DMS 273 treated with DMSO at 0.1 percent for 48 hours (cell line): ENCODE measurements at places on chromosomes 2 and 18.

GRCh38 chr2:196233021-196233804 is 61.8 kb upstream of the STK17B start:
- no peak for DNase-seq

GRCh38 chr18:64037812-64038414 is 68.0 kb downstream of the SERPINB8 start:
- peak; percentile 6 for DNase-seq

DNA sequence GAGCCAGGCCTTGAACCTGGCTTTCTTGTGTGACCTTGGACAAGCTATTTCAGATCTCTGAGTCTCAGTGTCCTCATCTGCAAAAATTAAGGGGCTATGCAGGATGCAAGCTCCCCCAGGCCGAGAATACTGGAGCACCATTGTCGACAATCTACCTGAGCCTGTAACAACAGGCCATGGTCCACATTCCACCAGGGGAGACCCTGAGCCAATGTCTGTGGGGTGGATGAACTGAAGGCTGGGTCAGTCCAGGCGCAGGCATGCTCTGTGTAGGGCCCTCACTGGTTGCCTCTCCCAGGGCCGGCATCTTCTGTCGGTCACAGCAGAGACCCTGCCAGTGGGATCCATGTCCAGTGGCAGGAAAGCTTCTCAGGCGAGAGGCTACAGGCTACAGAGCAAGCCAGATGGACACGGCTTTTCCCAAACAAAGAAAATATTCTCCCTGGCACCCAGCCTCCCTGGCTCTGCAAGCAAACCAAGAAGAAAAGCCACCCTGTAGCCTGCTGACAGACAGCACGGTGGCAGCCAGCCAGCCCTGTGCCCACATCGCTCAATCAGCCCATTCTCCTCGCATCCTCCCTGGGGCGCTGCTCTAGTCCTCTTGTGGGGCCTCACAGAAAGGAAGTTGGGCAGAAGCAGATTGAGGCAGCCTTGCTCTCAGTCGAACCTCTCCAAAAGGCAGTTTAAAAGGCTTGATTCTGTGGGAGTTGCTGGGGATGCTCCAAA is 48.7 kb upstream of the FZD7 start:
- DNase-seq, result peak; percentile 77

DNA sequence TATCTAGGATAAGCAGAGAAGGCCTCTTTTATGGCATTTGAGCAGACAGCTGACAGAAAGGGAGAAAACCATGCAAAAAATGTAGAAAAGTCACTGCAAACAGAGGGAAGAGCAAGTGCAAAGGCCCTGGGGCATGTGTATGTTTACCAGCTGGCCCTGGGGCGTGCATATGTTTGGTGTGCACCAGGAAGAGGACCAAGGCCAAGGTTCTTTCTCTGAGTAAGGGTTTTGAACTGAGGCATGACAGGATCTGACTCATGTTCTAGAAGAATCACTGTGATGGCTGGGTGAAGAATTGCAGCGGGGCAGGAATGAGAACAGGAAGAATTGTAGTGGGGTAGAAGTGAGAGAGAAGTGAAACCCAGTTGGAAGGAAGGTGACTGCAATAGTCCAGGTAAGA is 69.6 kb downstream of the STEAP3 start:
- DNase-seq, result no peak

DNA sequence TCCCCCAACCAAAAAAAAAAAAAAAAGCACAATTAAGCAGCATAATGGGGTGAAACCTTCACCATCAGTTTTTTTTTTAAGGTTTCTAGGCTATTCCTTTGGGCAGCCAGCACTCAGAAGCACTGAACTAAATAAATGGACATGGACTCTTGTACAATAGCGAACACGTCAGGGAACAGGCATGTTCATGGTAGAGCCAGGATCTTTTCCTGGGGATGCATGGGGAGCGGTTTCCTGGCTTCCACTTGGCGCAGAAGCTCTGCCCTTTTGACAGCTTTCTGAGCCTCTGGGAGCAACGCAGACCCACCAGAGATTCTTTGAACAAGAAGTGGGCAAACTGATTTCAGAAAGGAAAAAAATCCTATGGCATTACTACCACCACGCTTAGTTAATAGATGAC is 35.0 kb downstream of the ALPK2 start:
- DNase-seq, result no peak

DNA sequence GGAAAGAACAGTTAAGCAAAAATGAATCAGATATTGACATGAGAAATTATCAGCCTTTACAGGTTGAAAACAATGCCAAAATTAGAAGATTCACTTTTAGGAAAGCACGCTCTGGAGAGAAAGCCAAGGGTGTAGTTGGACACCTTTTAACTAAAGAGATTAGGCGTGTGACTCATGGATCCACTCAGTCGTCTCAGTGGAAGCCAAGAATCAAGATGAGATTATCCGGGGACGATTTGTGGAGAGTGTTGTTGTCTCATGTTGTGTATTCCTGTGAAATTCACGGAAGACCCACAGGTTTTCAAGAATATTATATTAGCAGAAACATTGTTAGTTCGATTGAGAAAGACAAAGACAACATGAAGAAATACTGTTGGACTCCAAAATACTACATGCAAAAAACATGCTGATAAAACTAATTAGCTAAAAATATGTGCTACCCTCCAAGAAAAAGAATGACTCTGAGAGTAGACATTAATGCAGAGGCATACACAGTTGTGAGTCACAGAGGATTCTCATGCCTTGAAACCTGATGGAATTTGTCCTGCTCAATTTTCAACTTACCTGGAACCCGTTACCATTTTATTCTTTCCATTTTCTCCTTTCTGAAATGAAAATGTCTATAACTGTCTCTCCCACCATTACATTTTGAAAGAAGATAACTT is 192.1 kb upstream of the RND3 start:
- no peak for DNase-seq

DNA sequence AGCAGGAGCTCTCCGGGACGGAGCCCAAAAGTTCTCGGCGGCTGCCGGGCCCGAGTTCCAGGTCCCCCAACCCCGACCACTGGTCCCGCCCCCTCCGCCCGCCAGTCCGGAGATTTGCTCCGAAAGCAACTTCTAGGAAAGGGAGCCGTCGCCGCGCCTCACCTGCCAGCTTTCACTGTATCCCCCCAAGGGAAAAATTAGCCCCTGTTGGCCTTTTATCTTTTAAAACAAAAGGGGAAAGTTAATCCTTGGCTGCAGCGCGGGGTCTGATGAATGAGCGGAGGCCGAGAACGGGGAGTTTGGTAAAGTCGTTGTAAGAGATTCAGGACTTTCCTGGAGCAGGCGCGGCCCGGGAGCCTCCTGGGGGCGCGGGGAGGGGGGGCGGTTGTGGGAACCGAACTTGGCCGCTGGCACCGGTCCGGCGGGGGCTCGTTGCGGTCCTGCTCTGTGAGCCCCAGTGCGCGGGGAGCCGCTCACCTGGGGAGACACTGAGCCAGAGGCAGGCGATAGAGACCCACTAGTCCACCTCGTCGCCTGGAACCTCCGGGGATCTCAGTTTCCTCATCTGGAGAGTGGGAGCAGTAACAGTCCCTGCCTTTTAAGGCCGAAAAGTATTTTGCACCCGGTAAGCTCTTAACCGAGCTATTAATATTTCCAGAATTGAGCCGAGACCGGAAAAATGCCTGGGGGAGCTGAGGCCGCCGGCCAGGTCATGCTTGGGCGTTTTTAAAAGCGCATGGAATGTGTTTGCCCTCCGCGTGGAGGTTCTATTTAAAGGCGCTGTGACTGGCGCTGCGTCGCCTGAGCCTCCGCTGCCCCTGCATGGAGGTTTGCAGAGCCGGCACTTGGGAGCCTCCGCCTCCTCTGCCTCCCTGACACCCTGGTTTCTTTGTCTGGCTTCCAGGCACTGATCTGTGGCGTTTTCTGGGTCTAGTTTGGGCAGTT is 1.1 kb downstream of the EFHD1 start:
- no peak for DNase-seq

DNA sequence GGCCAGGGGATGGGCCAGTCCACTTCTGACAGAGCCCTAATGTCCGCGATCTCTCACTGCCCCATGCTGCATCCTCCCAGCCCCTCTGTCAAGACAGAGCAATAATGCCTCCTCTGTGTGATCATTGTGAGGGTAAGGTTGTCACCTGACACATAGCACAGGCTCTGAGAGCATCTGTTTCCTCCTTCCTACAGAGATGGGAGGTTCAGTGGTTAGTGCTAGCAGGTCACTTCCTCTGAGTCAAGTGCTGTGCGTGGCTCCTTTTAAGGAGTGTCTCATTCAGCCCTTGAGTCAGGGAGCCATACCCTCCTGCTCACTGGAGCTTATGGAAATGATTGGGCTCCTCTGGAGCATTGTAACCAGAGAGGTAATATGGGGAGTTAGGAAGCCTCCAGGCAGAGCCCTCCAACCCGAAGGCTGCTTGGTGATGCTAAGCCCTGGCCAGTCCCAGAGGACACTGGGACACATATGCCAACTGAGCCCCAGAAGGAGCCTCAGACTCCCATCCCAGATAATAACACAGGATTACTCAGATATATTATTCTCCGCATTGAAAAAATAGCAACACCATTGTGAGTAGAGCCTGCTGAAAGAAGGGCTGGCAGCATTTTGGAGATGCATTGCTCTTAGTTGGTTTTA is 189.0 kb downstream of the GALNT1 start:
- no peak for DNase-seq

DNA sequence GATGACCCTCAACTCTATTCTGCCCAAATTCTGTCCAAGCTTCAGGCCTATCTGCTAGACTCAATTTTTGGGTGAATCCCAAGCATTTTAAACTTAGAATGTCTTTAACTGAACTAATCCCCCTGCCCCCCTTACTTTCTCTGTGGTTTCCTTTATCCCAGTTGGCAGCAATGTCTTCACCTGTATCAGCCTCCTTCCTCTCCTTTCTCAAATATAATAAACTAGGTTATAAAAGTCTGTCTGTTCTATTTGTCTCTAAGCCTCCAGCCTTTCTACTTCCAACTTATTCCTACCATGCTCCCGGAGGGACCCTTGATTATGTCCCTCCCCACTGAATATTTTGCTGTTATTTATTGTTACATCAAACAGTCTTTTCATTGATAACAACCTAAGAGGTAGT is 375.5 kb upstream of the TRIB2 start:
- DNase-seq, result no peak

- DNase-seq, result no peak
These were observed 29.9 kb upstream of the FBLN7 start for GRCh38 chr2:112108178-112108832.

DNA sequence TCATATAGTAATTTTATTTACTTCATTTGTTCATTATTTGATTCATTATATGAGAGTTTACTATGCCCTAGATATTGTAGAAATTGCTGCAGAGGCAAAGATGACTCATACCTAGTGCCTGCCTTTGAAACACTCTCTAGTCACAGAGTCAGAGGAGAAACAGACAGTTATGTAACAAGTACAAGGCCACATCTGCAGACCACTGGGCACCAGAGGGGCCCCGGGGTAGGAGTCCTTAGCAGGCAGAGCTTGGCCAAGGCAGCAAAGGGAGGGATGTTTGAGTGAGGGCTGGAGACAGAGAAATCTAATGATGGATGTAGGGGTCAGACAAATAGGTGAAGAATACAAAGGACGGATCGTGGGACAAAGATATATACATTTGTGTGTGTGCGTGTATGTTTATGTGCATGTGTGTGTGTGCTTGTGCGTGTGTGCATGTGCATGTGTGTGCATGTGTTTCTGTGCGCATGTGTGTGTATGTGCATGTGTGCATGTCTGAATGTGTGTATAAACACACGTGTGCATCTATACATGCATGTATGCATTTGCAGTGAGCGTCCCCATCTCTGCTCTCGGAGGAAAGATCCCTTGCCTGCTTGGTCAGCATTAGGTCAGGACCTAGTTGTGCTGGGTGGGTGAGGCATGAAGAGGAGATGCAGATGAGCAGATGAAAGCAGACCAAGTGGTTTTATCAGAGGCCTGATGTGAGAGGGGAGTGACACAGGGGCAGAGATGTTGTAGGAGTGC is 170.6 kb upstream of the MYT1L start:
- no peak for DNase-seq

GRCh38 chr2:12857891-12858290 is 141.2 kb downstream of the TRIB2 start:
- no peak for DNase-seq

- DNase-seq, result no peak
These were observed 207.6 kb upstream of the TANK start for GRCh38 chr2:160952464-160953254.

DNA sequence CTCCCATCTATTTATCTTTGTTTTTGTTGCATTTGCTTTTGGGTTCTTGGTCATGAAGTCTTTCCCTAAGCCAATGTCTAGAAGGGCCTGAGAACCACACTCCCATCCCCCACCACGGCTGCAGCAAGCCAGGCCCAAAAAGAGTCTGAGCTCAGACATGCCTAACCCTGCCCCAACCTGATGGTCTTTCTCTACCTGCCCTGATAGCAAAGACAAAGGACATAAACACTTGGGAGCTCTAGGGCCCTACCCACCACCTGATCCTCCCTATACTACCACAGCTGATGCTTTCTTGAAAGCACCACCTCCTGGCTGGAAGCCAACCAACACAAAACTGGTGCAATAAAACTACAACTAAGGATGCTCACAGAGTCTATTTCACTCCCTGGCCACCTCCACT is 233.4 kb downstream of the WDR7 start:
- DNase-seq, result no peak

DNA sequence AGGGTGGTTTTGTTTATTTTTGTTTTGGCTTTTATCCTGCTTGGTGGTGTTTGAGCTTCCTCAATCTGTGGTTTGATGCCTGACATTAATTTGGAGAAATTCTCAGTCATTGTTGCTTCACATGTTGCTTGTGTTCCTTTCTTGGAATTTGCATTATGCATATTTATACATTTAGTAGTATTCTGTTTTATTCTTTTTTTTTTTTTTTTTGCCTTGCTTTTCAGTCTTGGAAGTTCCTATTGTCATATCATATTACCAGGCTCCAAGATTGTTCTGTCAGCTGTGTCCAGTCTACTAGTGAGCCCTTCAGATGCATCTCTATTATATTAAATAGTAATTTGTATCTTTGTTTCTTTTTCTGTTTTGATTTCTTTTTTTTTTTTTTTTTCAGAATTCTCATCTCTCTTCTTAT is 77.0 kb downstream of the EPC2 start:
- no peak for DNase-seq

DNA sequence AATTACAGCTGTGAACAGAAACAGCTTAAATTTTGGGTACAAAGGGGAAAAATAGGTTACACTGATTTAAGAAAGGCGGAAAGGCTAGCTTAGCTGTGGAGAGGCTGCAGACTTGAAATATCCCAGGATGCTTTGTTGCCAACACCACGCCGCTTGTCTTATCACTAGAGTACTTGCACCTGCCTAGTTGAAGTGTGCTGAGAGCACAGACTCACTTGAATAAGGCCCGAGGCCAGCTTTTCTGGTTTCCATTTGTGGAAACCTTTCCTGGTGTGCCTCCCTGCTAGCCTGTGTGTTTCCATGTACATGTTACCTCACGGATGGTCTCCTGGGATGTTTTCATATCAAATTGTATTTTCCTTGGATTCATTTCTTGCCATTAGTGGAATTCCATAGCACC is 3.2 kb downstream of the CABLES1 start:
- DNase-seq, result no peak

DNA sequence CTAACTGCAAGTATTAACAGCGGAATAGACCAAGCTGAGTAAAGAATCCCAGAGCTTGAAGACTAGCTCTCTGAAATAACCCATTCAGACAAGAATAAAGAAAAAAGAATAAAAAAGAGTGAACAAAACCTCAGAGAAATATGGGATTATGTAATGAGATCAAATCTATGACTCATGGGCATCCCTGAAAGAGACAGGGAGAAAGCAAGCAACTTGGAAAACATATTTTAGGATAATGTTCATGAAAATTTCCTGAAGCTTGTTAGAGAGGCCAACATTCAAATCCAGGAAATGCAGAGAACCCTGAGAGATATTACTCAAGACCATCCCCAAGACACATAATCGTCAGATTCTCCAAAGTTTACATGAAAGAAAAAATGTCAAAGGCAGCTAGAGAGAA is 17.3 kb downstream of the PFN4 start:
- DNase-seq, result no peak

GRCh38 chr2:157475722-157476390 is 32.0 kb upstream of the CYTIP start:
- DNase-seq, result no peak
